ENCODE measurements at places on chromosomes 5 and 9.
A peak's percentile ranks its signal among the peaks of the same experiment; 100 is the strongest.

GRCh38 chr9:124718928-124719327 lies 52.2 kb downstream of the NR6A1 start:
- no peak for DNase-seq

GRCh38 chr5:134527156-134527960 lies 1.9 kb downstream of the JADE2 start:
- DNase-seq: peak; percentile 93

GRCh38 chr5:97101189-97101910 lies 41.1 kb downstream of the LIX1 start:
- DNase-seq: peak; percentile 24

DNA sequence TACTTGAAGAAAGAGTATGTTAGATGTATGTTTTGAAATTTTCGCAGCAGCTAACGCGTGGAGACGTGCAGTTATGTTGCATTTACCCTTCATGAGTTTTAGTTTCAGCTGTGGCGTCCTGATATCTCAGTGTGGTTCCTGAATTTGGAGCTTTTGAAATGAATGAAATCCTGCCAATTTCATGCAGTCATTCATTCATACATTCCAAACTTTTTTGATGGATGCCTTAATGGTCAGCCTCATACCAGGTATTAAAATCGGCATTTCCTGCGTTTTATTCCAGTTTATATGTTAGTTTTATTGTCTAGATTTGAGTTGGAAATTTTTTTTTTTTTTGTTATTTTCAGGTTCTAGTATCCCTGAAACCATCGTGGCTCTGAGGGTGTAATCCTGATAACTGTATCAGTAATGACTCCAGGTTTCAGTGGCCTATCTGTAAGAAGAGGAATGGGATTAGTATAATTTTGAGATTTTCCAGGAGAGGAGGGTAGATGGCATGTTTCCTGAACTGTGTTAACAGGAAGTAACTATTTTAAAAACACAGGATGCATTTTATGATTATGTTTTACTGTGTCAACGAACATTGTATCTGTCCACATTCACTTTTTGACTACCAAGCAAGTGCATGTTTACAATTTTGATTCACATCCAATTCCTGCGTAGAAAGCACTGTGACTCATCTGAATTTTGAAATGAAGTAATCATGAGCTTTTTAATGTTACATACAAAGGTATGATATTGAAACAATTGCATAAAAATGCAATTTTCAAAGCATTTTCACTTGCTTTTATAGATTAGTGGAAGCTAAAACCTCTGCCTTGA lies 1.0 kb downstream of the FOCAD start:
- peak; percentile 89 for DNase-seq

DNA sequence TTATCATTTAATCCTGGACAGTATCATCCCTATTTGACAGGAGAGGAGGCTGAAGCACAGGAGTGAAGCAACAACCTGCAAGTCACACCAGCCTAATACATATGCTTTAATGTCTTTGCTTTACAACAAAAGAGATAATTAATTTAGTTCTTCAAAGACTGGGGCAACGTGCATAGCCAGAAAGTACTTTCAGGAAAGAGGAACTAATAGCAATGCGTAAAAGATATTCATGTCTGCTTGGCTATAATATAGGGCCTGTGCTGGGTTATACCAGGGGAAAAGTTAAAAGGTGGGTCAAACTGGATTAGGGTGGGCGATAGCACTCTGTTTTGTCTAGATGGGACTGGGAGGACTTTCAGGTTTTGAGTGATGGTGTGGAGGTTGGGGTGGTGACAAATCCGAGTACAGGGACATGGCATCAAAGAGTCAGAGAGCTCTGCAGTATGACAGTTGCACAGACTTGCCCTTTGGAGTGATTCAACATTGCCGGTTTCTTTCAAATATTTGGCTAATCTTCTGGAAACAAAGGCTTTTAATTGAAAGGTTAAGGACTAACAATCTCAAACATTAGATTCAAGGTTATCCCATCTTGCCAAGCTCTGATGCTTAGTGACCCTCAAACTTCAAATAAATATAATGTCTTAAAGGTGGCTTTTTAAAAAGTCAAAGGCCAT lies 11.9 kb downstream of the DAB2 start:
- no peak for DNase-seq

GRCh38 chr5:8826508-8826907 lies 719.4 kb downstream of the SEMA5A start:
- no peak for DNase-seq

DNA sequence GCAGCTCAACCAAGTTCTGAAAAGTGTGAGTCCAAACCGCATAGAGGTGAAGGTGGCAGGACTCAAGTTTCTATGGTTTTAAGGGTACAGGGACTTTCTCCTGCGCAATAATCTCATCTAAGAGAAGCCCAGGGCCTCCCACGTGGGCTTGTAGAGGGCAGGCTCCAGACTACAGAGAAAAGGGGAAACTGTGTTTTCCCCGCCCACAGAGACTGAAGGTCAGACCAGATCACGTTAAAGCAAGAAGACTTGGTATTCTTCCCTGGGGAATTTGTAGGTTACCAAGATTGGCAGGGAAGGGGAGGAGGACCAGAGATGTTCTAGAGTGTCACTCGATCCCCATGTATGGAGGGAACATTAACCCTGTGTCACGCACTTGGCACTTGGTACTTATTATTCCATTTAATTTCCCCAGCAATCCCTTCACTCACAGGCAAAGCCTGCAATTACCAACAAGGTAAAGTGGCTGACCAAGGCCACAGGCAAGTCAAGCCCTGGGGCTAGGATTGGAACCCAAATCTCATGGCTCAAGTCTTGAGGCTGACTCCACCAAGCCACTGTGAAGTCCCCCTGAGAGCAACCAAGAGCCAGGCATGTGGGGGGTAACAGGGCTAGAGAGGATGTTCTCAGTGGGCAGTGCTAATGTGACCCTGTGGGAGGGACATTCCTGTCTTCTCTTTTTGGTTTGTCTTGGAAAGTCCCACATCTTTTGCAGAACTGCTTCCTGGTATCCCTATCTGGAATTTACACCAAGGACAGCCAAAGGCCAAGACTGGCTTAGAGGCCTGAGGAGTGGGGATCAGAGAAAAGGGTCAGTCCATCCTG lies 18.3 kb upstream of the NEK6 start:
- DNase-seq: no peak

GRCh38 chr5:171162596-171162995 lies 146.5 kb upstream of the TLX3 start:
- DNase-seq: peak; percentile 75

DNA sequence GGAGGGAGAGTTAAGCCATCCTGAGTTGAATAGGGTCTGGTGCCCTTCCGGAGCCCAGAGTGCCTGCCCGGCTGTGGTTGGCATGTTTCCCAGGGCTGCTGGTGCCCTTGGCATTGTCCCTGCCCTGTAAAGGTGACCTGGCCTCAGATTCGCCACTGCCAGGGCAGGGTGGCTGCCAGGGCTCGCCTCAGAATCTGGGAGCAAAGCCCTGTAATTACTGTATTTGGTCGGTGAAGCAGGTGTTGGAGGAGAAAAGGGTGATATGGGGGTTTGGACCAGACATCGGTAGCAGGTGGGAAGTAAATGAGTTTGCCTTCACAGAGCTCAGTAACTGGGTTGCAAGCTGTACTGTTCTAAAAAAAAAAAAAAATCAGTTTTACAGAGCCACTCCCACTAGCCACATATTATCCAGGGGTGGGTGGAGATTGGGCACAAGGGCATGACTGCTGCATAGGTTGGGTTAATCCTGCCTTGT lies 47.6 kb downstream of the RGS3 start:
- no peak for DNase-seq

- DNase-seq: no peak
Observed at GRCh38 chr9:114006155-114006550, 71.9 kb downstream of the AMBP start.

DNA sequence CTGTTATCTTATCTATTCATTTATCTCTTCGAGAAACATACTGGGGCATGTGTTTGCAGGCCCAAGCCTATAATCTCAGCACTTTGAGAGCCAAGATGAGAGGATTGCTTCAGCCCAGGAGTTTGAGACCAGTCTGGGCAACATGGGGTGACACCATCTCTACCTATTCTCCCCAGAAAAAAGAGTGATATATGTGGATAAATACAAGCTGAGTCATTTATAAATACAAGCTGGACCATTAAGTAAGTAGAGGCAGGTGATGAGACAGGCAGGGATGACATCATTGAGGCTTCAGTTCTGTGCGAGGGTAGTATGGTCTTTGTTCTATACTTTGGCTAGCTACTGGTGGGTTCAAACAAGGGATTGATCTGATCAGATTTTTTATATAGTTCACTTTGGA lies 25.6 kb downstream of the PBX3 start:
- no peak for DNase-seq

DNA sequence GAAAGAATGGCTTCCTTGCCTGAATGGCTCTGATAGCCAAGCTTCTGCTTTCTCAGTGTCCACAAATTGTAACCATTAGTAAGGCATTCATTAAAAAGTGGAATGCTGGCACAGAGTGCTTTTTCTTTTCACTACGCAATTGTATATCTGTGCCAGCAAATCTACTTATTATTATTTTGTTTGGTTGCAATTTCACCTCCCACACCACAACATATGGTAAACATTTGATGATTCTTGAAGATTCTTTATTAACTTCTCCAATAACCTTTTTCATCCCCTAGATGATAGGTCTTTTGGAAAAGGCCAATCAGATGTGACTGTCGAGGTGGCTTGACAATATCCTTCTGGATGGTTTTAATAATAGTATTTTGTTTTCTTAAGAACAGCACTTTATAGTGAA lies 234.1 kb downstream of the TMEM38B start:
- no peak for DNase-seq

GRCh38 chr5:51881901-51882300 lies 498.7 kb downstream of the ISL1 start:
- DNase-seq: no peak

GRCh38 chr9:7129391-7129790 lies 371.6 kb downstream of the KDM4C start:
- no peak for DNase-seq

- DNase-seq: no peak
Observed at GRCh38 chr5:15734058-15734457, 234.1 kb downstream of the FBXL7 start.

- no peak for DNase-seq
Observed at GRCh38 chr9:26244661-26245451, 566.6 kb upstream of the TUSC1 start.

GRCh38 chr9:110744715-110745384 lies 76.3 kb downstream of the MUSK start:
- DNase-seq: peak; percentile 99

DNA sequence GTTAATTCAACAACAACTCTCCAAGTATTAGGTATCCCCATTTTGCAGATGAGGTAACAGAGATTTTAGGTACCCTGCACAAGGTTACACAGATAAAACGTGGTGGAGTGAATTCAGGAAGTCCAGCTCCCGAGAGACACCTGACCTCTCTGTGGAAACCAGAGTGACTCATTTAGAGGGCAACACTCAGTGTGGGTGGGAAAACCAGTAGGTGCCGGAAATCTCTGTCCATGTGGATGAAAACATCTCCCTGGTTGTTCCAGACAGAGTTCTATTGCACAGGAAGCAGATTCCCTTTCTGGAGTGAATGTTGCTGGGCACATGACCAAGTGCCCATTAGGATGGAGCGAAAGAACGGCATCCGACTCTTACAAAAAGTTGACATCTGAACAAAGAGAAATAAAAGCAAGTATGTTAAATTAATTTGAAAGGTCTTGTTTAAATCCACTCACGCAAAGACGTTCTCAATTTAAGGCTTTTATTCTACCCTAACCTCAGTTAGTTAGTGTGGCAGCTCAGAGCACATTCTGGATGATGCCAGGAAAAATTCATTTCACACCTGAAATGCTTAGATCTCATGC lies 391.9 kb upstream of the WWC1 start:
- peak; percentile 47 for DNase-seq
